ENCODE measurements at places on chromosomes 3 and 15.

DNA sequence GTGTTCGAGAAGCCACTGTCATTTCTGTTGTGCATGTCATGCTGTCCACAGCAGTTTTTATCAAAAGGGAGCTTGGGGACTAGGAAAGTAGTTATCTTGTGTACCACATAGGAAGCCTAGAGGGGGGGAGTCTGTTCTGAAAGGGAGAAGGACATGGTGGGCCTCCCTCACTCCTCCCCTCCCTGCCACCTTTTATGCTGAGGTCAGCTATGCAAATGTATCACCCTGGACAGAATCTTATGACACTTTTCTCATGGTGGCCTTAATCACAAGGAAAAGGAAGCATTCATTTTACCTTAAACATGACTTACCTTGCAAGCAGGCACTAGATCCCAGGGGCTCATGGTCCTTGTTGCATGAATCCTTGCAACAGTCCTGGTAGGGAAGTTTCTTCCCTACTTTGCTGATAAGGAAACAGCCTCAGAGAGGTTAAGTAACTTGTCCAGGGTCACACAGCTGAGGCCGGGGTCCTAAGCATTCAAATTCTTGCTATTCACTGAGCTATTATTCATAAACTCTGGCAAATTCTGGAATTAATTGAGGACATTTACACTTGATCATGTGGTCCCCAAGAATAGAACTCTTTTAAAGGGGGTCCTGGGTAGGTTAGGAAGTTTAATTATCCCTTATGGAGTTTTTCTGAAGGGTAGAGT lies 81.1 kb upstream of the SLC6A1 start:
- DNase-seq = no peak

DNA sequence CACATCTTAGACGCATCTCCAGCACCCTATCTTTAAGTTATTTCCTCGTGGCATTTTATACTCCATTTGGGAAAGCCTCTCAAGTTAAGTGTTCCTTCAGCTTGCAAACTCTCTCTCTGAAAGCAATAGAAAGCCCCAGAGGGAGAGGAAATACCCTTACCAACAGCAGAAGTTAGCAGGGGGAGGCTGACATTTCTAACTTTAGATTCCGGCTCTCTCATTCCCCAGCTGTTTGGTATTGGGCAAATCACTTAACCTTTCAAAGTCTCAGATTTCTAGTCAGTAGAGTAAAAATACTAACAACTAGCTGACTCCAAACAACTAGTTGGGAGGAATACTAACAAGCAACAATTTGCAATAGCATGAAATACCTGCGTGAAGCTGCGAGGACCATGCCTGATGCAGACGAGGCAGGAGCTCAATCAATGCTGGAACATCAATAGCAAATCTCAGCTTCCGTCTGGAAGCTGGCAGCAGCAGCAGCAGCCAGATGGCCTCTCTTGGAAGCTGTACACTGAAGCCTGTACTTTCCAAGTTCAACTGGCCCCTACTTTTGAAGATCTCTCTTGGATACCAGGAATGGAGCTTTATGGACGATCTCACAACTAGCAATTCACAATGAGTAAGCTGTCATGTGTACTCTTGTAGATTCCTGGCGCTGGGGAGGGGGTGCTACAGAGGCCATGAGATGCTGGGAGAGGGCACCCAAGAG lies 47.8 kb downstream of the THBS1 start:
- no peak for DNase-seq

GRCh38 chr3:9246189-9246588 lies 3.3 kb downstream of the SRGAP3 start:
- no peak for DNase-seq

DNA sequence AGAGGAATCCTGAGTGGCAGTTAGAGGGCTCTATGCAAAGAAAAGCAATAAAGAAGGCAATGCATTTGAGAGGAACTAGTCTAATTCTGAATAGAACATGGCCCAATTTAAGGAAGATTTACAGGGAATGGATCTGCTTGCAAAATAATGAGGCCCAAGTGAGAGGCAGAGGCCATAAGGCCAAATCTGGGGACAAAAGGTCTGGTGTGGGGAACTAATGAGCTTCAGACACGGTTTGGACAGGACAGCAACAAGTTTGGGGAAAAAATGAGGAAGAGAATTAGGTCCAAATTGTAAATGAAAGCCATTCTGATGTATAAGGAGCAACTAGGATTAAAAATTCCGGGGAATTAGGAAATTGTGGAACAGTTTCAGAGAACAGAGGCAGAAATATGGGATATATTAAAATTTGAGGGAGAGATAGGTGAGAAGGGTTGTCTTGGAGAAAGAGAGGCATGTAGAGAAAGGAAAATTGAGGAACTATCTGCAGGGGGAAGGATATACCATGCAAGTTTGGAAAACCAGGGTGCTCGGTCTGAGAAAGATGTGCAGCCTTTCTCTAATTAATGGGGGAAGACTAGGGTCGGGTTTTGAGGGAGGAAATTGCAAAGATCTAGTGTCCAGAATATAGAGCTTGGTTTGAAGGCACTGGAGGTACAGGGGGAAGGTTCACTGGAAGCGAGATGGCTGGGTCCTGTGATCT lies 73.8 kb downstream of the RBPMS2 start:
- DNase-seq = no peak

- DNase-seq = no peak
These were observed 55.4 kb upstream of the SNRPN start for GRCh38 chr15:24899367-24899766.

DNA sequence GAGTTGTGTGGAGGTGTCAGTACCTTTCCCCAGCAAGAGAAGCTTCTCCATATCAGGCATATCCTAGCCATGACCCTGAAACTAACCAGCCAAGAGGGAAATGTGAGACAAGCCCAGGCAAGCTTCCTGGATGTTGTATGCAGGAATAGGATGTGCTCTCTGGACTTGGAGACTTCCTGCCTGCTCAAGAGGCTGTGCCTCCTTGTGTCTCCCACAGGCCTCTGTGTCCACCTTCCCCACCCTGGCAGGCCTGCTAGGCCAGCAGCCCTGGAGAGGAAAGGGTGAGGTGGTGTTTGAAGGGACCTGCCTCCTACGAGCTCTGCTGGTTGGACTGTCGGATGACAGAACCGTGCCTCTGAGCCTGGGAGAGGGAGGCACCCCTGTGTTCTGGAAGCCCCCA lies 2.1 kb upstream of the DYNLT2B start:
- DNase-seq = no peak

GRCh38 chr3:144390786-144391185 lies 419.2 kb downstream of the DIPK2A start:
- DNase-seq = no peak

DNA sequence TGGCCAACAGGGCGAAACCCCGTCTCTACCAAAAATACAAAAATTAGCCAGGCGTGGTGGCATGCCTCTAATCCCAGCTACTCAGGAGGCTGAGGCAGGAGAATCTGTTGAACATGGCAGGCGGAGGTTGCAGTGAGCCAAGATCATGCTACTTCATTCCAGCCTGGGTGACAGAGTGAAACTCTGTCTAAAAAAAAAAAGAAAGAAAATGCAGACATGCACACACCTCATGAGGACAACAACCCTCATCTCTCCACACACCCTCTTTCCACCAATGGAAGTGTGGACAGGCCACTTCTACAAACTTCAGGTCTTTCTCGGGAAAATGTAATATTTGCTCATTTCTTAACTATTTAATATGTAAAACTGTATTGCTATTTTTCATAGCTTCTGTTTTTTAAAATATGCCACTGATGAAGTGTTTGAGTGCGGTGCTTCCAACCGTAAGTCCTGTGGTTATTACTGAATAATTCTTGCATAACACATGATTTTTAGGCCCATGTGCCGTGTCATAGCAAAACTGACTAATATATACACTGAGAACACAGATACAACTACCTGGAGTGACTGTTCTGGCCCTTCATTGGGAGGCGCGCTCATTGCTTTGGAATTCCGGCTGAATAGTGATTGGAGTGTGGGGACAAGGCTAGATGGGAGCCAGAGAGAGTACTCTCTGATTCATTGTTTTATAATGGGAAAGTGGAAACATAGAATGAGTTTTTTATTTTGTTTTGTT lies 23.1 kb downstream of the LRRC31 start:
- DNase-seq = no peak

- DNase-seq = no peak
These were observed 28.6 kb downstream of the MAGEF1 start for GRCh38 chr3:184683234-184683633.
